ENCODE measurements at places on chromosomes 11 and 22. TPM values are rescaled to one million over a fixed set of nuclear protein-coding genes. Genes with fewer than 3 reads are reported as not detected.

The SLC7A4 gene
- total RNA-seq, result 1.9 TPM

The HSPB2 gene
- total RNA-seq, result 13.0 TPM

The MOGAT2 gene
- not detected for total RNA-seq

GRCh38 chr22:30219049-30219654 lies 27.4 kb downstream of the LIF start:
- DNase-seq, result no peak

- no peak for DNase-seq
Measured at GRCh38 chr11:101880222-101880621, 34.6 kb upstream of the CEP126 start.

The HIKESHI gene
- 33.9 TPM for total RNA-seq

- DNase-seq, result no peak
Measured at GRCh38 chr11:130112071-130112830, 42.6 kb downstream of the APLP2 start.

GRCh38 chr22:30226192-30226832 lies 20.2 kb downstream of the LIF start:
- DNase-seq, result no peak

The NAALADL1 gene
- total RNA-seq, result 6.0 TPM

DNA sequence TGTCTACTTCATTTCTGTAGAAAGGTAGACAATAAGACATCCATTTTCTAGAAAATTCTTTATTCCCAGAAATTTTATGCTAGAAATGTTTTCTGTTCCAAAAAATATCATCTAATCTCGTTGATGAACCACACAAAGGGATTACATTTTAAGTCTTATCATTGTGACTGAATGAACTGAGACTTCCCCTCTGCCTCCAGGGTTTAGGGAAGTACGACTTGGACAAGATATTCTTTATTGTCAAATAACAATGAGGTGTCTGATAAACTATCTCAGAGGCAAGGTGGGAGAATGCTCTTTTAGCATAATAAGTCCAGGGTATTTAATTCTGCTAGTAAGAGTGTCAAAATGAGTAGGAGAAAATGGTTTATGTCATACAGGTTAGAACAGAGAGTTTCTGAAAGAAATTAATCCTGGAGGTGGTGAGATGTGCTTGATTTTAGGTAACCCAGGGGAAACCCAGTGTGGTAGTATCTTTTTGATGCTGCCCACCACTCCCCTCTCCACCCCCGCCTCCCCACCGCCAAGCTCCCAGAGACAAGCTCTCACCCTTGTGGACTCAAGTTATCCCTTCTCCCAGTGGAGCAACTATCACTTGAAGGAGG lies 100.6 kb downstream of the CD44 start:
- no peak for DNase-seq

DNA sequence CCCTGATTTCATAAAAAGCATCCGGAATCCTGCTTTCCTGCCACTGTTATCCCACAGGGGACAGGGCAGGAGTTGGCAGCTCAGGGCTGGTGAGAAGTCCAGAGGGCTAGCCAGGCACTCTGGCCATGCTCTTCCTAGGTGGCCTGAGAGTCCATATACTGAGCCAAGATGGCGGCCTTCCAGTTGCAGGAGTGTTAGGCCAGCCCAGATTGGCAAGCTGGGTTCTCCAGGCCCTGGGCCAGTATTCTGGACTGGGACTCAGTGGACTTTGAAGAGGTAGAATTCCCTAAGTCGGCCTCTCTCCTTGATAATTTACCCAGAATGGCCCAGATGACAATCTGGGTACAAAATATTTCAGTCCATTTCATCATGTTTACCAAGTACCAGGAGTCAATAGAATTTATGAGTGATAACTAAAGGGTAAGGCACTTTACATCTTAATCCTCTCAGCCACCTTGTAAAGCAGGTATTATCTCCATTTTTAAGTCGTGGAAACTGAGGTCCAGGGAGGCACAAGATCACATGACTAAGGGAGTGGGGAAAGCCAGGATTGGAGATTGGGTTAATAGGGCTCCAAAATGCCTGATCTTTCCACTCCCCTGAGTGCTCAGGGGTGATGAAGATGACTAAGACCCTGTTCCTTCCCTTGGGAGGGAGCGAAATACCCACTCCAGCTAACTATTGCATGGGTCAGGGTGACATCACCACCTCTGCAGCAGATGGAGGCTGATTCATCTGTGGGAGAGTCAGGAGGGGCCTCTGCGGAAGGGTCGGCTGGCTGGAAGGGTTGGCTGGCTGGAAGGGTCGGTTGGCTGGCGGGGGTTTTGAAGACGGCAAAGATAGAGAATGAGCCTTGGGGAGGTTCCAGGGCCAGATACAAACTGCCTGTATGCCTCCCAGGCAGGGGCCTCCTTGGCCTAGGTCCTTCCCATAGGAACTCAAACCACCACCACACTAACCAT lies 1.2 kb upstream of the MICALL1 start:
- peak; percentile 73 for DNase-seq

DNA sequence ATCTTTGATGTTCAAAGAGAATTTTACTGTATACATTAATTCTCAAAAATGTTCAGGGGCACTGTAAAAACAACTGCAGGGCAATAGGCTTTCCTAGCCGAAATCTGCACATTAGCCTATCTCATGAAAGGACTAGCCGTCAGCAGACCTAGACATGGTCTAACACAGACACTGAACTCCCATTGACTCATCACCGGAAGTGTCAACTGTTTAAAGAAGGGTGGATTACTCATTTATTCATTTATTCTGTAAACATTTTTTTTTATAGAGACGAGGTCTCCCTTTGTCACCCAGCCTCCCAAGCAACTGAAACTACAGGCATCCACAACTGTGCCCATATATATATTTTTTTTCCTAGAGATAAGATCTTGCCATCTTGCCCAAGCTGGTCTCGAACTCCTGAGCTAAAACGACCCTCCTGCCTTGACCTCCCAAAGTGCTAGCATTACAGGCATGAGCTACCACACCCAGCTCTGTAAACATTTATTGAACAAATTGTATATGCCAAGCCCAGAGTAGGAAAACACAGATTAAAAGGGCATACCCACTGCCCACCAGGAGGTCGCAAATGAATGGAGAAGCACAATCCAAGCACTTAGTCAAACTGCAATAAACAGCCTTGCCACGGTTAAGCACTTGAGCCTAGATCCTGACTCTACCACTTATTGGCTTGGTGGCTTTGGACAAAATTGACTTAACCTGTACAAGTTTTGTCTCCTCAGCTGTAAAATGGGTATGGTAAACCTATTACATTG lies 26.6 kb downstream of the RAB30 start:
- DNase-seq, result no peak

GRCh38 chr11:15735706-15736105 lies 620.6 kb downstream of the SOX6 start:
- no peak for DNase-seq

DNA sequence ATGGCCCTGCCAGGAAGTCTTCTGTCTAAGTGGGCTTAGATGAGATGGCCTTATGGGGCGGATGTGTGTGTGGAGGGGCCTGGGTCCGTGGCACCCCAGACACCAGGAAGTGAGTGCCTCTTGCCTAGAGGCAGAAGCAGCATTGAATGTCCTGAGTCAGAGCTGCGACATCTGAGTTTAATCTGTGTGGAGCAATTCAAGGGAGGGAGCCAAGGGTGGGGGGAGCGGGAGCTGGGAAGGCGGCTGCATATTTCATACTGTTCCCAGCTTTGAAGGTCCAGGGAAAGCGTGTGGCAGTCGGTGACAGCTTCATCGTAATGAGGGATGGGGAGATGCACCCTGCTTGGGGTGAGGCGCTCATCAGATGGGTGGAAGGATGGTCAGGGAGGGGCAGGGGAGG lies 73.5 kb upstream of the THY1 start:
- no peak for DNase-seq

The GLYAT gene
- total RNA-seq, result not detected

The GSTT2 gene
- total RNA-seq, result 0.48 TPM

The NRXN2 gene
- total RNA-seq, result 1.4 TPM

DNA sequence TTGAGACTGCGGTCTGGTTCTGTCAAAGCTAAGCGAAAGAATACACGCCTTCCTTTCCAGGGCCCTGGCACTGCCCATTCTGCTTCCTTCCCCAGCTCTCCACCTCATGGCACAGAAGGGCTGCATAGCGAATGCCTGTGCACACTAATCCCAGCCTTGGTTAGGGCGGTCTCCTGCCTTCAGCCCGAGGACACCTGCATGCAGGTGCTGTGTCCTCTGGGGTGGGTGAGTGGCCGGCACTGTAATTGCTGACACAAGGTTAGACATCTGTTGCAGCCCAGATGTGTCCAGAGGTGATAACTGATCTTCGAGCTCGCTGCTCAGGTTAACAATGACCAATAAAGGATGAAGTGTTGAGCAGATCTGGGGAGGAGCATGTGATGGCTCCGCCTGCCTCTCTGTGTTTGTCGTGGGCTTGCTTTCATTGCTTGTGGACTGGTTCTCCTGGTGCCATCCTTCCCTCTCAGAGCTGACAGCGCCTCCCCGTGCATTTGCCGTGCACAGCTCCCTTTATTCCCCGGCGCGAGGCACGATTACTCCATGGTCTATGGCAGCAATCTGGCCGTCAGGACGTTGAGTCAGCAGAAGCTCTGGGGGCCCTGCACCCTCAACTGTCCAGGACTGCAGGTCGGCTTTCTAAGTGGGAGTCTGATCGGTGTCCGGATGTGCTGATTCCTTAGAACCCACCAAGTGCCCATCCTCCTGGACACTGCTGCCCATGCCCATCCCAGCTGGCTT lies 1088.2 kb downstream of the BRD1 start:
- no peak for DNase-seq

GRCh38 chr22:46165977-46166376 lies 15.7 kb downstream of the PPARA start:
- no peak for DNase-seq

The ZBED4 gene
- total RNA-seq, result 3.7 TPM

DNA sequence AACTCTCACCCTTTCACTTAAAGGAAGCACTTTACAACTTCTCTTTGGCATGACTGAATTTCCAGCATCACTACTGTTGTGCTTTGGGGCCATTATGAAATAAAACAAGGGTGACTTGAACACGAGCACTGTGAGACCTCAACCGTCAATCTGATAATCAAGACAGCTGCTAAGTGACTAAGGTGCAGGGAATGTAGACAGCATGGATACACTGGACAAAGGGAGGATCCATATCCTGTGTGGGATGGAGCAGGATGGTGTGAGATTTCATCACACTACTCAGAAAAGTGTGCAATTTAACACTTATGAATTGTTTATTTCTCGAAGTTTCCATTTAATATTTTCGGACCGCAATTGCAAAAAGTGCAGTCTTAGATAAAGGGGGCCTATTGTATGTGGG lies 16.1 kb upstream of the EXPH5 start:
- DNase-seq, result no peak

- DNase-seq, result no peak
Measured at GRCh38 chr22:47367993-47368945, 605.8 kb downstream of the TBC1D22A start.

- no peak for DNase-seq
Measured at GRCh38 chr11:12060385-12060985, 49.9 kb upstream of the MICAL2 start.

GRCh38 chr11:69238573-69239351 lies 55.2 kb upstream of the MYEOV start:
- no peak for DNase-seq

- DNase-seq, result no peak
Measured at GRCh38 chr11:126336671-126337101, 18.8 kb upstream of the ST3GAL4 start.

DNA sequence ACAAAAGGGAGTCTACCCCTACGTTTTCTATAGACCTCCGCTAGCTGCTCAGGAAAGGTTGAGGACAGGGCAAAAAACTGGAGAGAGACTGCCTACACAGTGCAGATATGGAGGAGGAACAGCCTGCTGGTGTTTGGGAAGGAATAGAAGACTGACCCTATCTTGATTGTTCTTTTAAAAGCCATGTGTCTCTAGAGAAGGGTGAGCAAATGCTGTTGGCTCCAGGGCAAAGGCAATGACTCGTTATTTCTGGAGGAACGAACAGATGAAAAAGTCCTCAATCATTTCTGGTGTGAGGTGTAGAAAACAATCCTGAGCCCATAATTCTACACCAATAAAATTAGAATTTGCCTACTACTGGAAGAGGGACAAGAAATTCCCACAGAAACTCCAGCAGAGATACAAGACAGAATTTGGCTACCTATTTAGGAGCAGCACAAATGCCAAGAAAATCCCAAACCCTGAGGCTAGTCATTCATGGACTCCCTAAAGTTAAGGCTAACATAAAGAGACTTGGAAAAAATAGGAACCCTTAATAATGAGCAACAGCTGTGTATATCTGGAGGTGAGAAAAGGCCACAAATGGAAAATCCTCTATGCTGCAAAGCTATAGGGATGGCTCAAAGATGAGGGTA lies 1206.3 kb upstream of the CNTN5 start:
- no peak for DNase-seq

The DEPDC7 gene
- total RNA-seq, result 0.33 TPM

DNA sequence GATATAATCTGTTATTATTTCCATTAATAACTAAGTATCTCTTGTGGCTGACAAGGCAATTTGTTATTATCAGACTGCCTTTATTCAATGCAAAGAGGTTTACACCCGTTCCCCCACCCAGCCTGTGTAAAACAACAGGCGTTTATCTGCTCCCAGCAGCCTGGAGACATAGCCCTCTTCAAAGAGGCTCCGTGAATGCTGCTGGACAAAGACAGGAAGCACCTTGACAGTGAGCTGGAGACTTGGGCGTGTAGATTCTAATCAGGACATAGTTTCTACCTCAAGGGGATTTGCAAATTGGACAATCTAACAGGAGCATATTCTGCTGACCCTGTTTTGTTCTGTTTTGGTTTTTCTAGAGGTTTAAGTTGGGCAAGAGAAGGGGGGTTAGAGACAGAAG lies 733.0 kb upstream of the KIRREL3 start:
- DNase-seq, result no peak

GRCh38 chr22:17865183-17866055 lies 91.2 kb upstream of the BID start:
- no peak for DNase-seq

DNA sequence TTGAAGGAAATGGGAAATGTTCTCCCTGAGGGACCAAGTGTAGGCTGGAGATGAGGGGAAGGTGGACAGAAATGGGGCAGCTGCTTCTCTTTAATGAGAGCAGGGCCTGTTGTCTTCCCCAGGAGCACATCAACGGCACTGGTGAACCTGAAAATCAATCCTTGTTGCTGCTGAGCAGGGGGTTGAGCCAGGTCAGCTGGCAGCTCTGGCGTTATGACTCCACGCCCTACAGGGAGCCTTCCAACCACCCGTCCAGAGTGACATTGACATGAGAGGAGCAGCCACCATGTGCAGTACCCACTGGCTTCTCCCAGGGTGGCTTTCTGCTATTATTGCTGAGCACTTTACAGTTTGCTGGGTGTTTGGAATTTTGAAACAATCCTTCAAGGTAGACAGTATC lies 116.9 kb upstream of the LDLRAD3 start:
- no peak for DNase-seq

Data from right atrium auricular region (tissue), 2 donors.